Eye (tissue), 1 donor: ENCODE measurements at places on chromosomes 4 and X.
A peak's percentile ranks its signal among the peaks of the same experiment; 100 is the strongest.

DNA sequence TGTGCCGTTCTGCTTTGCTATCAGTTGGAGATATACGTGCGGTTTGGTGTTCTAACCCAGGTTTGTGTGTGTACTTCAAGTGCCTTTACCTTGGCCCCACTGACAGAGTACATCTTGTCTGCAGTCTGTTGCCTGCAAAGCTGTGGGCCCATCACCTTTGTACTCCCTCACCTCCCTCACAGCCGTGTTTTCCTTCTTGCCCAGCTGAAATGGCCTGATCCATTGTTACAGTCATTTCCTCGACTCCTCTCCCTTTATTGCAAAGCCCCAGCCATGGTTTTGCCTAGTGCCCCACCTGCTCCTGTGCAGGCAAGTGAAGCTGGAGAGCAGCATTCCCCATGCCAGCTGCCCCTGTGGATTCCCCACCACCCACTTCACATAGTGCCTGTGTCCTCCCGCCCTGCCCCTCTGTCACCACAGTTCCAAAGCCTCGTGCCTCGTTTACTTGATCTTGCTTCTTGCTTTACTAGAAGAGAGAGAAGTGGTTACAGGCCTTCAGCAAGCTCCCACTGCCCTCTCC is 55.2 kb upstream of the TLR2 start:
- no peak for DNase-seq

- no peak for DNase-seq
These were observed 12.9 kb downstream of the CCNI start for GRCh38 chr4:77062856-77063255.

- no peak for DNase-seq
These were observed 75.6 kb downstream of the CCNG2 start for GRCh38 chr4:77232653-77233052.

DNA sequence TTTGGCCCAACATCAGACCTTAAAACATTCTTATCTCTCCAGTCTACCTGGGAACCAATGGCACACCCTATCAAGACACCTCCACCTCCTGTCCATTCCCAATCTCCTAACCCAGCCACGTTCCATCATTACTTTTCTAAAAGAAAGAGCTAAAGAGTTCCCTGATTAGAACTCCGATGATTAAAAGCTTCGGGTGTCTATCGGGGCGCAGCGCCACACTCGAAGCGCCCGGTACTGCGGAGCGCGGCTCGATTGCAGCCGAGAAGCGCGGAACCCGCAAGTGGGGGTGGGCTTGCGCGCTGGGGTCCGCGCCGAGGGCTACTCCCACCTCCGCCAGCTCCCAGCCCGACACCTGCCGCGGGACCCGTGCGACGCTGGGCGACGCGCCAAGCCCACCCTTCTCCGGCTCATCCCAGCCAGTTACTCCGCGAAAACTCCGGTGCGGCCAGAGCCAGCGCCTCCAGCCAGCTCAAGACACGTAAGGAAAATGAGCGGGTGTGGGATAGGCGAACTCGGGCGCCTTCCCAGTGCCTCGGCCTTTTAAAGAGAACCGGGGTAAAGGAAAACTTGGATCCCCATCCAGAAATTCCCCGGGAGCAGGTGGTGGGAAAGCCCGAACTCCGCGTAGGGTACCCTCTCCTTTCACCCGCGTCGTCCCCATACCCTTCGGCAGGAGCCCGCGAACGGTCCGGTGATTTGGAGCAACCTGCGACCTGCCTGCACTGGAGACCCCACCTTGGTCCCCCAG is 593 bp downstream of the NPY1R start:
- DNase-seq = peak; percentile 78

DNA sequence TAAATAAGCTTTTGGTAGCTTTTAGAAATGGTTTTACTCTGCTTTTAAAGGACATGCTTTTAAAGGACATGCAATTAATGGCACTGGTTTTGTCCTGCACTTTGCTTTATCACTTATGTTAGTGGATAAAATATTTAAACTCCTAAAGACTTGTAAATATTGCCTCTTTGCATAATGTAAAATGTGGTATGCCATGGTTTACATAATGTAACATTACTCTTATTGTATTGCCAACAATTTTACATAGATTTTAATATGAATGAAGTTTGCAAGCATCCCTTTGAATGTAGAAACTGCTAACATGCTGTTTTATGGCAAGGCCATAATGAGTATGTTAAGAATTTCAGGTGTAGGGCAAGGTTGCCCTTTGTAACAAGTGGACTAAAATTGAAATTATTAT is 118.4 kb downstream of the CHIC1 start:
- DNase-seq = no peak

- no peak for DNase-seq
These were observed 41.3 kb upstream of the CCKAR start for GRCh38 chr4:26531491-26532116.

GRCh38 chr4:37990731-37991245 is 30.6 kb downstream of the PTTG2 start:
- no peak for DNase-seq

GRCh38 chr4:537436-538264 is 38.4 kb downstream of the TMEM271 start:
- DNase-seq = no peak

GRCh38 chr4:108483079-108483478 is 137.3 kb upstream of the RPL34 start:
- DNase-seq = peak; percentile 15

- peak; percentile 11 for DNase-seq
These were observed 848.6 kb upstream of the PABPC4L start for GRCh38 chr4:135050086-135050717.

- DNase-seq = no peak
These were observed 422.9 kb downstream of the DTHD1 start for GRCh38 chr4:36704289-36704688.

DNA sequence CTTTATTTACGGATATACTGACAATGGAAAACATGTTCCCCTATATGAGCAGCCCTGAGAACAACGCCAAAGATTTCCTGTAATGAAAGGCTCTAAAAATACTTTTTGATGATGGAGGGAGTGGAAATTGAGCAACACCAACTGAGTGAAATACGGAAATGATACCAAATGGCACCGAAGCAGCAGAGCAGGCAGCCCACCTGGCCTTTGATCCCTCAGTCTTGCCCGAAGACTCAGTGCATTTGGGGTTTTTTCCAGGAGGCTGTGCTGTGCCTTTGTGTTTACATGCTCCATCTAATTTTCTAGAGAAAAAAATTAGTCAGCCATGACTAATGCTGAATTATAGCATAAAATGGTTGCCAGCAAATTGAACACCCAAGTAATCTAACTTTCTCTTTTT is 169.9 kb upstream of the RBPJ start:
- DNase-seq = no peak

DNA sequence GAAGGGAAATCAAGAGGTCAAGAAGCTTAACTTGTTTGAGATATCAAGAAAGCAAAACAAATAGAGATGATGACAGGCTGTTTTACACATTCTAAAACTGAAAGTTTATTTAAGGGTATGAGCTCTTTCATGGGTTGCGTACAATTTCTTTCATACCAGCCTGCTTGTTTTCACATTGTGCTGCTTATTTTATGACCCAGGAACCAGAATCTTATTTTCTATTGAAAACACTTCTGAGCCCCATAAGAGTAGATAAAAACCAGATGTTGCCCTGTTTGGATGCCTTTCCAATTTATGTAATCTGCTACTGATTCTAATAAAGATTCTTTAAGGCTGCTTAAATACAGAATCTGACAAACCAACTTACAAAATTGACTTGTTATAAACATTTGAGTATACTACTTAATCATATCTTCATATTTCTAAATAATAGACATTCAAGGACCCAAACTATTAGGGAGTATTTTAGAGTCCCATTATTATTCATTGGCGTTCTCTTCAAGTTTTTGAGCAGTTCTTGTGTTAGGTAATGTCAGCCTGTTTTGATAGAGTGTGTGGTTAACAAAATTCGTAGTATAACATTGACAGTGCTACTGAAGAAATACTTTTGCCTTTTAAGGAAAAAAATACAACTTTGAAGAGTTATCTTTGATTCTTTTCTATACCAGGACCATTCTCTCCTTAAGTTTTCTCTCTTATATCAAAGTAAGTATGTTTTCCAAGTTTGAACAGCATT is 74.4 kb downstream of the PDLIM5 start:
- DNase-seq = no peak
